ENCODE measurements at places on chromosomes 11 and 22.

DNA sequence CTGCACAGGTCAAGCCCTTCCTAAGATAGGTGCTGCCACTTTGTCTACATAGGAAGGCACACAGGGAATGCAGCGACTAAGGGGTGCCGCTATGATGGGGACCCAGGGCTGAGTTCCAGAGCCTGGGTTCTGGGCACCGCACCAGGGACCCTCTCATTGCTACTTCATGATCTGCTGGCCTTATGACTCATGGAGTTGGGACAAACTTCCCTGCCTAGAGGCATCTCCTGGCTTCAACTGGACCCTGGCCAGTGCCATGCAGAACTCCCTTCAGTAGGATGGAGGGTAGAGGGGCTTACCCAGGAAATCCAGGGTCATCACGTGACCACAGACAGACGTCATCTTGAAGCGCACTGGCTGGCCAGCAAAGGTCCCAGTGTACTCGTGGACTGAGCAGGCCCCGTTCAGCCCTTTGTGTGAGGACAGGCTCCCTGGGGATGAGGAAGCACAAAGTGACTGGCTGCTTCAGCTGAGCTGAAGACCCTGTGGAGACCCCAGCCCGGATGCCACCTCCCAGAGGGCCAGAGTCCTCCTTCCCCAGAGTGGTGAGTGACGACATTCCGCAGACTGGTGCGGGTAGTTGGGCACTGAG is 8.4 kb downstream of the TOP3B start:
- DNase-seq, result no peak

DNA sequence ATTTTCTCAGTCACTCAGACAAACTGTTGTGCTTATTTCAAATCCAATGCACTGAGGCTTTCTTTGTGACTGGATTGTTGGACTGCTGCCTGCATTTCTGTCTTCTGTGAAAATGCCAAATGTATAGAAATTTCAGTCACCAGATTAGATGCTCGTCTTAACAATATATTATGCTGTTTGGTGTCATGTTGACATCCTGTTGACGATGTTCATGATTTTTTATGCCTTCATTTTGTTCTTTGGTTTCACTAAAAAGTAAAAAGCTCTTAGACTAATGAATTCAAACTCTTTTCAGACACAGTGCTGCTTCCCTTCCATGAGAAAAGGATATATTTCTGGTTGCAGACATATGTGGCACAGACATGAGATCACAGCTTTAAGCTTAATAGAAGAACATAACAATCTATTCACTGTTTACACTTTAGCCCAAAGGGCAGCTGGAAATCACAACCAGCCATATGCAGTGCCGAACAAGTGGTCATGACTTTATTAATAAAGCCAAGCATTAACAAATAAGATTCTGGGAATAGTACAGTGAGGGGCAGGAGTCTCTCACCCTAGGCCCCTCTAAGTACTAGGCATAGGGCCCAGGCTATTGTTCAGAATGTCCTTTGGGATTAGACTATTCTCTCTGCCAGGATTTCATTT is 9.4 kb upstream of the SOX6 start:
- DNase-seq, result no peak

GRCh38 chr22:24380220-24380904 is 47.0 kb upstream of the ADORA2A start:
- no peak for DNase-seq

GRCh38 chr11:35981581-35981980 is 37.7 kb downstream of the LDLRAD3 start:
- DNase-seq, result no peak

DNA sequence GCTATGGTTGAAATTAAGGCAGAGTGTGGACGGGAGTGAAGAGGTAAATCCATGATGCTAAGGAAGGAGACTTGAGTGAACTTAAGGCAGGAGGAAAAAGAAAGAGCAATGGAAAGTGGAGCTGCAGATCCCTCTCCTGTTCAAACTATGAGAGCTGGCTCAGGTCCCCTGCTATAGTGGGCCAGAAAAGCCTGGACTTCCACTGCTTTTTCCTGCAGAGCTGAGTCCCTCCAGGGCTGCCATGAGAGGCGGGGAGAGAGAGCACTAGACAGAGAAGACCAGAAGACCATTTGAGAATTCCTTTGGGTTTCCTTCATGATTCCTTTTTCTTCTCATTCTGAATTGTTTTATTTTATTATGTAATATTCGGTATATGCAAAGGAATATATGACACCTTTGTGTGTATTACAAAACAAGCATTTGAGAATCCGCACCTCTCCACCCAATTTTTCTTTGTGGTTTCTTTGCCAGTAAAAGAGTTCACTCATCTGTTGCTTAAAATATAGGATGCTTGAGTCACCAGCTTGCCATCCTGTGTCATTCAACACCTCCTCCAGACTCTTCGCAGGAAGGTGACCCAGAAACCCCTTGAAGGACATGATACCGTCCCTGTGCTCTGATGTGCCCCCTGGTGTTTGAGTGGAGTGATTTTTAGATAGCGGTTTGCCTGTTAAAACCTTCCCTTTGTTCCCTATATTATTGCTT is 24.4 kb downstream of the SREBF2 start:
- DNase-seq, result peak; percentile 68

DNA sequence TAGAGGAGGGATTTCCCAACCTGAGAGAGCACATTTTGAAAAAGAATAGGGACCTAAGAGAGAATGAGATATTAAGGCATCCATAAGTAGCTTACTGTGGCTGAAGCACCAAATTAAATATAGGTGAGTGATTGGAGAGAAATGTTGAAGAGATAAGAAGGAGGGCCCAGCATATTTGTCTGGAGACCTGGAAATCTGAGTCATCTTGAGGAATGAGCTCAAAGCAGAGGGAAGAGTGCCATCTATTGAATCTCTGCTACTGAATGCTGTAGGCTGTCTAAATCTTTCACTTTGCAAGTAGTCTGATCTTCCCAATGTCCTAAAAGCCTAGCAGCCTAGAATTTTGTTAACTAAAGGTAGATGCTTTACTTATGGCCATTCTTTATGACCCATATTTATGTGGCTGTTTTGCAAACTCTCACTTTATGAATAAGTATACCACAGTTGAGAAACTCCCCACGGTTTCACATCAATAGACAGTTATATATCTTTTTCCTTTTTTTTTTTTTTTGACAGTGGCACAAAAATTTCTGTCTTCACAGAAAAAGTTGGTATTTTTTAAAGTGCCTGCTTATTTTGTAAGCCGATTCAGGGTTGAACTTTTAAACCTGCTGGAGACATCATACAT is 2093.5 kb downstream of the LRRC4C start:
- DNase-seq, result no peak

- peak; percentile 47 for DNase-seq
Observed at GRCh38 chr22:40487663-40488249, 117.4 kb downstream of the SGSM3 start.

DNA sequence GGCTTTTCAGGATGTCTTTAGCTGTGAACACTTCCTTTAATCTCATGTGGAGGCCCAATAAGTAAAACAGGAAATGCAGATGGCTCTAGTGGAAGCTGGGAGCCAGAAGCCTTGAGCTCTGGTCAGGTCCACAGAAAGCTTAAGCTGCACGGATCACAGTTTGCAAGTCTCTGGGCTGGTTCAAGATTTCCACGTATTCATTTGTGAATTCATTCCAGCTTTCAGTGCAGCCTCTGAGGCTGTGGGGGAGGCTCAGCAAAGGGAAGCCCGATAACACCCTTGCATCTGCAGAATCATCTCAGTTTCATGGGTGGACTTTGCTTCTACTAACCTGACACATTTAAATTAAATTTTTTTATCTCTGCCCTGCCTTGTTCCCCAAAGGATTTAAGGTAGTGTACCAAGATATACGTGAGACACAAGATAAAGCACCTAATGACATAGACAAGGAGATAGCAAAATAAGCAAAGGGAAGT is 65.6 kb downstream of the ISX start:
- no peak for DNase-seq

DNA sequence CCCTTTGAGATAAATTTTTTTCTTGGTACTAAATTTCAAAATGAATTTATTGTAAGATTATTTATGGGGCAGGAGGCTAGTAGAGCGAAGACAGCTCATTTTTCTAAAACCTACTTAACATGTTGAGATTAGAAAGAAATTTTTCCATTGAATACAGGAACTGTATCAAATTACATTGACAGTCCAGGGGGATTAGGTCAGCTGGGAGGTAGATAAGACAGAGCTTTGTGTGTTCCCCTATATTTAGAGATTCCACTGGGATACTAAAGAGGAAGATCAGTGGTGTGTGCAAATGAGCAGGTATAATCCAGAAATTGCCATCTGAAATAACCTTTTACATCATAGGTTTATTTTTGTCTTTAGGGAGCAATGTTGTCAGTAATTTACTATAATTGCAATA is 32.1 kb downstream of the ENDOD1 start:
- no peak for DNase-seq

DNA sequence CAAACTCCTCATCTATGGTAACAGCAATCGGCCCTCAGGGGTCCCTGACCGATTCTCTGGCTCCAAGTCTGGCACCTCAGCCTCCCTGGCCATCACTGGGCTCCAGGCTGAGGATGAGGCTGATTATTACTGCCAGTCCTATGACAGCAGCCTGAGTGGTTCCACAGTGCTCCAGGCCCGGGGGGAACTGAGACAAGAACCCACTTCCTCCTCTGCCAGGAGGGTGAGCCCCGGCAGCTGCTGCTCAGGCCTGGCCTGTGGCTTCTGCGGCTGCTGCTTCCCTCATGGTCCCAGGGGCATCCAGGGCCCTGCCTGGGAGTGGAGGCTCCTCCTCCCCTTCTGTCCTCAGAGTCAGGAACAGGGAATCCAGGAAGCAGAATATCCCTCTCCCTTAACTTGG is 98.4 kb downstream of the ZNF280B start:
- no peak for DNase-seq

GRCh38 chr11:130407978-130408377 is 20.4 kb downstream of the ADAMTS8 start:
- DNase-seq, result no peak

DNA sequence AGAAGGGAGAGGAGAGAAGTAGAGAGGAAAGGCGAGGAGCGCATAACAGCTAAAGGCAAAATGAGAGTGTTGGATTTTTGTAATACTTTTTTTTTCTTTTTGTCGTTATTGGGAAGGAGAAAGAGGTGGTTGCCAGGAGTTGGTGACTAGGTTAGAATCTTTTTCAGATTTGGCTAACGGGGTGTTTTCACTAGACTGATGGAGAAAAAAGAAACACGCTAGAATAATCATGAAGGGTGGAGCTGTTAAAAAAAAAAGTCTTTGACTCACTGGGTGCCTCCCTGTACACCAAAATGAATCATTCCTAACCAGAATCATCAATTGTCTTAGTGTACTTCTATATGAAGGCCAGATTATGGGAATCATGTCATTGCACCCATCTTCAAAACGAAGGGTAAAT is 12.7 kb downstream of the BLID start:
- no peak for DNase-seq

GRCh38 chr22:47750086-47750485 is 987.6 kb downstream of the TBC1D22A start:
- no peak for DNase-seq
